ENCODE measurements at places on chromosomes 5 and 9.
A peak's percentile ranks its signal among the peaks of the same experiment; 100 is the strongest.

DNA sequence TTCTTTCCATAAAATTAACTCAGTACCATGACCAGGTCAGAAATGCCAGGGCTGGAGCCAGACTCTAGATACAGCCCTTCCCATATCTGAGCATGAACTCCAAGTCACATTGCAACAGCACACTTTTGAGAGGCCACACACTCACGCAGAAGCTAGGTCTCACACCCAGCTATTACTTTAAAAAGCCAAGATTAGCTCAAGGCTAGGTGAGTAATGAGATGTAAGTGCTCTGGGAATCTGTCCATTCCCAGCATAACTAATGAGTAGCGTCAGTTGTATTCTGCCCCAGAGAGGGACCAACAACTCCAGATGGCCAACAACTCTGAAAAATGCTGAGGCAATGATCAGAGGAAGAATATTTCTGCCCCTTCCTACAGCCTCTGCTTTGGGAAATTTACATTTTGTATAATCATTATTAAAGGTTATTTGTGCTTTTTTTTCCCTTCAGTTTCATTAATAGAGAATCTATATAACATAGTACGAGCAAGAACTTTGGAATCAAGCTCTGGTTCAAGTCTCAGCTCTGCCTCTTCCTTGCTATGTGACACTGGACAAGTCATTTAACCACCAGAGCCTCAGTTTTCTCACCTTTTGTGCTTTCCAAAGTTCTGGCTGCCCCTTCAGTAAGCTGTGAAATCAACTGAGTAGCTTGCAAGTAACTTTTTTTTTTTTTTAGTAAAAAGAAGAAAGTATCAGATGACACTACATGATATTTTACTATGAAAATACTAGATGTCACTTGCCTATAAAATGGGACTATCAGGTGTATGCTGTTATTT lies 118.3 kb downstream of the NR6A1 start:
- no peak for DNase-seq

DNA sequence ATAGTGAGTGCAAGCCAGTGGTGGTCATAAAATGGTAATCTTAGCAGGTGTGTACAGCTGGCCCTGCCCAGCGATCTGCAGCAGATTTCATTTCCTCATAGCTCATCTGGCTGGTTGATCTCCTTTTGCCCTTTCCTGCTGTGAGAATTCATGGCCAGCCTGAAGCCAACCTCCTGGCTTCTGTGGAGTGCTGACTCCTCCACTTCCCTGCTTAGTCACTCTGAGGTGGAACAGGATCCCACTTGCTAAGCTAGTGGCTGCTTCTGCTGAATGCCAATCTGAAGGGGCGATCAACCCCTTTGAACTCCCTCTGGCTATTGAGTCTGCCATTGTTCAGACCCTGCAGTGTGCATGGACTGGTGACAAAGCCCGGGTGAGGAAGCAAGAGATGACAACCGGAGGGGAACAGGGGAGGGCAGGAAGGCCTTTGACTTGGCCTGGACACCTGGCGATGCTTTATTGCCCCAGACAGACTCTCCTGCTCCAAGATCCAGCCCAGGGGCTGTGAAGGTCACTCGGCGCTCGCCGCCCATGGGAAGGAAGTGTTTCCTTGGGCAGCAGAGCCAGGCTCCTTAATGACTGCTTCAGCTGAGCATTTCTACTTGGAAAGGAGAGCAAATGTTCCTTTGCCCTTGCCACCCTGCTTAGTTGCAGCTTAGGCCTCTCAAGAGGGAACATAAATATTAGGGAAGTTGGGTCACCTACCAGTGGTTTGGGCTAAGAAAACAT lies 341.1 kb downstream of the ZSWIM6 start:
- DNase-seq, result no peak

- no peak for DNase-seq
These were observed 717.8 kb downstream of the CDH18 start for GRCh38 chr5:19270153-19270552.

DNA sequence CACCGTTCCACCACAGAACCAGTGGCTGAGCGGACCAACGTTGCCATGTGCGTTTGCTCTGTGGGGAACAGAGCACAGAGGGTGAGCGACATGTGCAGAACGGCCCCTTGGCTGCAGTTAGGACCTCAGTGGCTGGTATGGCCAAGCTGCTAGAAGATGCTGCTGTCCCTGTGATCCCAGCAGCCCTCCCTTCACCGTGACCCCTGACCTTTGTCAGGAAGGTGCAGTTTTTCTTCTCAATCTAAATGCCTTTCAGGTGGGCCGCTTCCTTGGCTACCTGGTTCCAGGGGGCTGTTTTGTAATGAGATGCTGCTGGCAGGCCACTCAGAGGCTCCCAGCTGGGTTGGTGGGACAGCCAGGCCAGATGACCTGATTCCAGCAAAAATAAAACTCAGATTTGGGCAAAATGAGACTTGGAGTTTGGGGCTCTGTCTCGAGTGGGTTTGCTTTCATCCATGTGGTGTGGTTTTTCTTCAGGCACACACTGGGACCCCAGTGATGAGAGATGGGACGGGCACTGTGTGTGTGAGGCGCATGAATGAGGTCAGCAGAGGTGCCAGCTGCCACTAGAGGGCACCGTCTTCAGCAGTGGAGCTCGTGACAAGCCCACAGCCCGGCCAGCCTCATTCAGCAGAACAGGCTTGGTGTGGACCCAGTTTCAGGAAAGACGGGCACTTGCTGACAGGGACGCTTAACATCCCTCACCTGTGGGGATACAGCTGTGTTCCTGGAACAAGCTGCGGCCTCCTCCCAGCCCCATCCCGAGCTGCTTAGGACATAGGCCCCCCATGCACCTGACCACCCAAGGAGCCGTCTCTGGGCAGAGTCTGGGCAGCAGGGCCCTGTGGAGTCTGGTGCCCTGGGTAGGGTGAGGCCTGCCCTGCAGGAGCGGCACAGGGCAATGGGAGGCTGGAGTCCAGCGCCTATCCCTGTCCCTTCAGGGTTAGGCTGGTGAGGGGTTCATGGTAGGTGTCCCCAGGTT lies 4.1 kb downstream of the MRPS2 start:
- peak; percentile 30 for DNase-seq

GRCh38 chr5:10498350-10498749 lies 56.7 kb downstream of the ROPN1L start:
- no peak for DNase-seq

GRCh38 chr5:65926893-65927292 lies 518 bp downstream of the ERBIN start:
- no peak for DNase-seq

GRCh38 chr5:42840269-42840668 lies 28.6 kb upstream of the SELENOP start:
- no peak for DNase-seq

DNA sequence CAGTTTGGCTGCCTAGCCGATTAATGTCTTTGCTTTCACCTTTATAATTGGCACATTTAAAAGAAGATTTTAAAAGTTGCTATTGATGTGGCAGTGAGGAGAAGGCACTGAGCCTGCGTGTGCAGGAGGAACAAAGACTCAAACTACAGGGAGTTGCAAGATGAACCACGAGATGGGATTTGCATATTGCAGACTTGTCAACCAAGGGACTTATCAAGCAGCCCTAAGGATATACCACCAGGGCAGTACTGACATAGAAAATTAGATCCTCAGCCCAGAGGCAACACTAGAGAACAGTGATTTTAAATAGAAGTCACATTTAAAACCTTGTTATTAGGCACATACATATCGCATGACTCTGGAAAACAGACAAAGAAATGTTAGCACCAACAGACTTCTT lies 342.6 kb downstream of the GLIS3 start:
- DNase-seq, result no peak

DNA sequence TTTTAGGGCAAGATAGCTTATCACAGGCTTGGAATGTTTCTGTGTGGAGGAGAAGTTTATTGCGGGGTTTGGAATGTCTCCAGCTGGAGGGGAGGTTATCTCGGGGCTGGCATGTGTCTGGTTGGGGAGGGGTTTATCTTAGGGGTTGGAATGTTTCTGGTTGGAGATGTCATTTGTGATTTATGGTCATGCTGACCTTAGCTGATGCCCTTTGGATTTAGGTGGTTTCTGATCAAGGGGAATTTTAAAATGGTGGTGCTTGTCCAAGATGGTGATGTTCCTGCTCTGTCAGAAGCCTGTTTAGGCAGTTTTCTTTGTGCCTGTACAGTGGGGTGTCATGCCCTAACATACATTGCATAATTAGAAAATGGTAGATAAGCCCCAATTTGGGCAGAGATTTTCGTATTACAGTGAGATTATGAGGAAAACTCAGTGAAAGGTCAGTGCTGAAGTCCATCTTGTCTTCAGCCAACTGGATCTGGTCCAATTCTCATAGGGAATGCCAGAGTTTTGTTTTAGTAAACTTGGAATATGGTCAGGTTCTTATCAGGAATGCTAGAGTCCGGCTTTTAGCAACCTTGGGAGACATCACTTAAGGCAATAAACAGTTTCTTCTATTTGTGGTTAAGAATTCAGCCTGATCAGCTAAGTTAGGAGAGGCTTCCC lies 14.3 kb downstream of the CDK20 start:
- no peak for DNase-seq

DNA sequence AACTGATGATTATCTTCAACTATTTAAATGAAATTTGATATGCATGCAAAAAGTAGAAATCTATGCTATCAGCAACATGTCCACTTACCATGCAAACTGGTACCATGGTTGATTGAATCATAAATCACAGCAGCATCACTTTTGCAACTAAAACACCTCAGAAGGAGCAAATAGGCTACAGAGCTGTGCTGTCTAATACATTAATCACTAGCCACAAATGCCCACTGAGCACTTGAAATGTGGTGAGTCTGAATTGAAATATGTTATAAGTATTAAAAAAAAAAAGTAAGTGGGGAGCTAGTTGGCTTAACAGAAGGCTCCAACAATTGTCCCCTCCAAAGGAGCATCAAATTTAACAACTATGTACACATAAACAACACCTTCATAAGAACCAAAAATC lies 112.5 kb downstream of the FAM114A2 start:
- no peak for DNase-seq

- no peak for DNase-seq
These were observed 37.6 kb downstream of the ANKRD33B start for GRCh38 chr5:10601246-10602030.

DNA sequence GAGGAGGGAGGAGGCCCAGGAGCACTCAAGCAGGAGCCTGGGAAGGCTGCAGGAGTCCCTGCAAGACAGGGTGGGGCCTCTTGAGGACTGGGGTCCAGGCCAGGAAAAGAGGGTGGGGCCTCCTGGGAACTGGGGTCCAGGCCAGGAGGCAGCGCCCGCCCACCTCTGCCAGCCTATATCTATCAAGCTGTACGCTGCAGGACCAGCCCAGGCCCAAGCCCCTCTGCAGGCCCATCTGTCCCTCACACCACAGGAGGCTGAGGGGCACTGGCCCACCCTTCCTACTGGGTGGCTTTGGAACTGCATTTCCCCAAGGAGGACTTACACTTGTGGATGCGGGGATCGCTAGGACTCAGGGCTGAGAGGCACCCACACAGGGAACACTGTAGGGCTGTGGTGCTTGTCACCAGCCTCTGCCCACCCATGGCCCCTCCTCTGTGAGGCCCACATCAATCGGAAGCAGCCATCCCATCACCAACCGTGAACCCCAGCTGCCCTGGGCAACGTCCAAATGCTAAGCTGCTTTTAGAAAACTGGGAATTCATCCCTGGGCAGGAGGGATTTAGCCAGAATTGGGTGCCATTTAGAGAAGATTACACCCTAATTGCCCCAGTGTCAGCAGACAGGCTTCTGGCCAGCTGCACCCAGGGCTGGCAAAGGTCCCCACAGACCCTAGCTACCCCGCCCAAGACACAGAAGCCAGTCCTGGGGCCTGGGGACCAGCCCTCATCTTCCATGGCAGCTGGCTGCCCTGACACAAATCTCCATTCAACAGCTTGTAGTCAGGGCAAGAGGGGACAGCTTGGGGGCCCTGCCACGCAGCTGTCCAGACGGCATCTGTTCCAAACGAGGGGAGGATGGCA lies 15.3 kb downstream of the BICD2 start:
- no peak for DNase-seq

GRCh38 chr5:138096997-138097828 lies 13.4 kb downstream of the WNT8A start:
- no peak for DNase-seq

GRCh38 chr5:160485364-160485969 lies 63.8 kb downstream of the PTTG1 start:
- no peak for DNase-seq

GRCh38 chr9:93057042-93057702 lies 1.3 kb upstream of the SUSD3 start:
- DNase-seq, result no peak

- DNase-seq, result no peak
These were observed 13.9 kb downstream of the MROH2B start for GRCh38 chr5:41057231-41057630.

DNA sequence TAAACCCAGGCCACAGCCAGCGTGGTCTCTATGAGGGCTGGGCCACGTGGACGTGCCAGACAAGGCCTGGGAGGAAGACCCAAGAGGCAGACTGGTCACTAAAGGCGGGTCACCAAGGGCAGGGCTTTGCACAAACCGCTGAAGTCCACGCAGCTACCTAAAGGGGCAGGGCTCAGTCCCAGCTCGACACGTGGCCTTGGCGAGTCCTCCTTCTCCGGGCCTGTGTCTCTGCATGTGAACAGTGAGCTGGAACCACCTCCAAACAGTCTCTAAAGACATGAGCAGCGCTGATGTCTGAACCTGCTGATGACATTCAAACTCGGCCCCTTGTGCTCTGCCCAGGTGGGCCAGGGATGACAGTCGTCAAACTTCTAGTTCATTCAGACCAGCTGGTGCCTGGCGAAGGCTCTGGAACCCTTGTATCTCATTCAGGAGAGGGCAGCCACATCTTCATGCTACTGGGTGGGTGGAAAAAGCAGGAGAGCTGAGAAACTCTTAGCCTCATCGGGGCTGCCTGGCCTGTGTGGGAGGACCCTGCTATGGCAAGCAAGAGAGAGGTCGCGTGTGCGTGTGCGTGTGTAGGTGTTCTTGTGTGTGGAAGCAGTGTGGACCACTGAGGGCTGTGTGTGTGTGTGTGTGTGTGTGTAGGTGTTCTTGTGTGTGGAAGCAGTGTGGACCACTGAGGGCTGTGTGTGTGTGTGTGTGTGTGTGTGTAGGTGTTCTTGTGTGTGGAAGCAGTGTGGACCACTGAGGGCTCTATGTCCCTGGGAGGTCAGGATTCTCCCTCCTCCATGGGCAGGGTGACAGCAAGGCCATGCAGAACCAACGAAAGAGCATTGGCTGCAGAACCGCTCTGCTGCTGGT lies 14.1 kb upstream of the SLC25A51 start:
- DNase-seq, result no peak

DNA sequence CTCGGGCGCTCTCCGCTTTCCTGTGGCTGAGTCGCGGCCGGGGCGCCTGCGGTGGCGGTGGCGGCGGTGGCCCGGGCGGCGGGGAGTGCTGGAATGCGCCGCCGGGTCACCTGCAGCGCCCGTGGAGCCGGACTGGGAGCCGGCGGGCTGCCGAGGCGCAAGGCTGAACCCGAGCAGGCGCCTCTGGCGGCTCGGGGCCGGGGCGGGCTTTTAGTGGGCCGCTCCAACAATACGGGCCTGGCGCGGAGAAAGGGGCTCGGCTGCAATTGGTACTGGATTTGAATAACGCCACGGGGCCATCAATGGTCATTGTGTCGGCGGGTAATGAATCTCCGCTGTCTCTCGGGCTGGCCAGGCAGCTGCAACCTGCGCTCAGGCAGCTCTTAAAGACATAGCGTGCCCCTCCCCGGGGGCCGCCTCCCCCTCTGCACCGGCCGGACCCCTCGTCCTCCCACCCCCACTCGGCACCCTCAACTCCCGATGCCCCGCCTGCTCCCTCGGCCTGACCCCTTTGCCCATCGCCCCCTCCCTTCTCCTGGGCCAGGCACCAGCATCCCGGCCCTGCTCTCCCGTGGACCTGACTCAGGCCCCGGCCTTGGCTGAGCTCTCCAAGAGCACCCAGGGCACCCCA lies 22.1 kb downstream of the URM1 start:
- DNase-seq, result no peak

Measured in T-helper 17 cell (primary cell).